SJSA1 (cell line): ENCODE measurements at places on chromosomes 2 and 18. TPM values are rescaled to one million over a fixed set of nuclear protein-coding genes. Genes with fewer than 3 reads are reported as not detected.

The TBR1 gene
- total RNA-seq, result 0.03 TPM in 1 of 2 replicates, not detected in the other

The CYP27A1 gene
- total RNA-seq, result 4.1 and 5.5 TPM in 2 replicates

DNA sequence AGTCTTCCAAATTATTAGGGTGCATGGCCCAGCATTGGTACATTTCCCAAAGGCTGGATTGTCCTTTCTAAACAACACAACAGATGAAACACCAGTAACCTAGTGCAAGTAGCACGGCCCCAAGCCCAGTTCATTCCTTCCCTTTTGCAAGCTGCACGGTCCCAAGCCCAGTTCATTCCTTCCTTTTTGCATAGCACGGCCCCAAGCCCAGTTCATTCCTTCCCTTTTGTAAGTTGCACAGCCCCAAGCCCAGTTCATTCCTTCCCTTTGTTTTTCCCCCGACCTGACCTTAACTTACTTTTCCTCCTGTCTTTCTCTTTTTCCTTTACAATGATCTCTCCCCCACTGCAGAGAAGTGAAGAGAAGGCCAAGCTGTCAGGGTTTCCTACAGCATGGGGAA is 60.9 kb downstream of the C18orf63 start:
- no peak for DNase-seq

DNA sequence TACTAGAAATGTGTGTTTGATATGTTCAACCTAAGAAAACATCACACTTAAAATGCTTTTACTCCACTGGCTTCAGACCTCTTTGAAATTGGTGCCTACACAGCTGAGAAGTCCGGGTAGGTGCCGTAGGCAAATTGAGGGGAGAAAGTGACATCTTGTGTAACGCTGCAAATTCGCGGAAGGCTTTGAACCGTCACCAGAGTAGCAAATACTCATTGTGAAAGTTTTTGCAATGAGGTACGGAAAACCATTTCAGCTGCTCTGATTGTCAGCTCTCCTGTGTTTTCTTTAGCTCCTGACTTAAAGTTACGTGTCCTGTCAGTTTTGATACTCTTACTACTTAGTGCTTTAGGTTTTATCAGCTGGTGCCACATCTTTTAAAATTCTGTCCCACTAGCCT is 224.5 kb downstream of the FAM210A start:
- DNase-seq, result no peak

GRCh38 chr2:180507028-180507427 is 473.4 kb upstream of the UBE2E3 start:
- DNase-seq, result peak; percentile 44

The SIX3 gene
- not detected in 2 replicates for total RNA-seq

- no peak for DNase-seq
Measured at GRCh38 chr2:195470622-195471021, 186.4 kb upstream of the SLC39A10 start.
